ENCODE measurements at places on chromosomes 4 and X. TPM values are rescaled to one million over a fixed set of nuclear protein-coding genes. Genes with fewer than 3 reads are reported as not detected.

The PNMA6F gene
- total RNA-seq, result not detected

The CXCL8 gene
- total RNA-seq, result not detected

DNA sequence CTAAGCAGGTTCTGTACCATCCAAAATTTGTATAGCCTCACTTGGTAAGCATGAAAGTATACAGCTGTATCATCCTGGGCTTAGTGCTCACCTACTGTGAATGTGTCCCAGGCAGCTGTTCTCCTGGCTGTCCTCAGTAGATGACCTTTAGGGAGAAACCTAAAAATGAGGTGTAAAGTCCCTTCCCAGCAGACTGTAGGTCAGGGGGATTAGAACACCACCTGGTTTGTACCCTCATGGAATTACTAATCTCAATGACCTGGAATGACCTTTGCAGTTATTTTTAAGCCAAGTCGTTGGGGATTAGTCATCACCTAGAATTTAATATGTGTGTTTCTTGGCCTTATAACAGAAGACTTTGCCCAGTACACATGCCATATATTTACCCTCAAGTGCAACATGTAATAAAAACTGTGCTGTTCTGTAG is 39.1 kb upstream of the MBTPS2 start:
- DNase-seq, result no peak

DNA sequence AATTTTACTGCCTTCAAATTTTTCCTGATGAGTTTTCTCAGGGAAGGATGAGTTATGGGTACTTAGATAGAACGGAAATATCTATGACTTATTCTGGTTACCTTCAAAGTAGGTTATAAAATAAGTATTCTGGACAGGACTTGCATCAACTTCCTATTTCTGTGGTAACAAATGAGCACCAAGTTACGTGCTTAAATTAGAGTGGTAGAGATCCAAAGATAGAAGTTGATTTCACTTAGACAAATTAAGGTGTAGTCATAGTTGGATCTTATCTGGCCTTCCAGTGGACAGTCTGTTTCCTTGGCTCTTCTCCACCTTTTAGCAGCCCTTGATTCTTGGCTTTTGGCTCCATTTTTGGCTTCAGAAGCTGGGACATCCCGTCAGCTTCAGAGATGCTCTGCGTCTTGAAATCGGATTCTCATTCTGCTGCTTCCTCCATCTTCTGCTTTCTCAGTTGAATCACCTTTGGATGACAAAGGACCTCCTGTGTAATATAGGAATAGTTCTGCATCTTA is 109.9 kb downstream of the ZNF518B start:
- DNase-seq, result no peak

DNA sequence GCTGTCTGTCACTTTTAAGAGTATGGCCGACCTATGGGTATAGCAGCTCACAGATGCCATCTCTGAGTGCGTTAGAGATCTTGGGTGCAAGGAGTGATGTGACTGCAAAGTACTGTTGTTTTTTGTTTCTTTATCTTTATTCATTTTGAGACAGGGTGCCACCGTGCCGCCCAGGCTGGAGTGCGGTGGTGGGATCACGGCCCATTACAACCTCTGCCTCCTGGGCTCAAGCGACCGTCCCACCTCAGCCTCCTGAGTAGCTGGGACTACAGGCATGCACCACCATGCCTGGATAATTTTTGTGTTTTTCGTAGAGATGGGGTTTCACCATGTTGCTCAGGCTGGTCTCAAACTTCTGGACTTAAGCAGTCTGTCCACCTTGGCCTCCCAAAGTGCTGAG is 71.4 kb downstream of the CCKAR start:
- DNase-seq, result no peak

- no peak for DNase-seq
Observed at GRCh38 chr4:37885496-37885895, 5.4 kb upstream of the TBC1D1 start.

DNA sequence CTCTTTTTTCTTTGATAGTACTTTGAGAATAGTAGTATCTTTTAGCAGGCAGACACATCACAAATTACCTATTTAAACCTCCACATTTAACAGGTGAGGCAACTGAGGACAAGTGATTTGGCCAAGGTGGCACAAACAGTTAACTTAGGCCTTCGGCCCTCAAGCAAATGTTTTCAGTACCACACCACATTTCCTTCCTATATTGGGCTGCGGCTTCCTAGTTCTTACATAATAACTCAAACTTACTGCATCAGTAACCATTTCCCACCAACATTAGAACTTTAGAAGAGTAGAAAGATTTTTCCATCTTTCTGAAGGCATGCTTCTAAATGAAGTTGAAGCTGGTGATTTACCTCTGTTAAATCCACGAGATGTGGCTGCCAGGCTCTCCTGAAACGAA is 63.2 kb upstream of the SLC4A4 start:
- no peak for DNase-seq

- no peak for DNase-seq
Observed at GRCh38 chrX:89124985-89125384, 378.0 kb downstream of the CPXCR1 start.

DNA sequence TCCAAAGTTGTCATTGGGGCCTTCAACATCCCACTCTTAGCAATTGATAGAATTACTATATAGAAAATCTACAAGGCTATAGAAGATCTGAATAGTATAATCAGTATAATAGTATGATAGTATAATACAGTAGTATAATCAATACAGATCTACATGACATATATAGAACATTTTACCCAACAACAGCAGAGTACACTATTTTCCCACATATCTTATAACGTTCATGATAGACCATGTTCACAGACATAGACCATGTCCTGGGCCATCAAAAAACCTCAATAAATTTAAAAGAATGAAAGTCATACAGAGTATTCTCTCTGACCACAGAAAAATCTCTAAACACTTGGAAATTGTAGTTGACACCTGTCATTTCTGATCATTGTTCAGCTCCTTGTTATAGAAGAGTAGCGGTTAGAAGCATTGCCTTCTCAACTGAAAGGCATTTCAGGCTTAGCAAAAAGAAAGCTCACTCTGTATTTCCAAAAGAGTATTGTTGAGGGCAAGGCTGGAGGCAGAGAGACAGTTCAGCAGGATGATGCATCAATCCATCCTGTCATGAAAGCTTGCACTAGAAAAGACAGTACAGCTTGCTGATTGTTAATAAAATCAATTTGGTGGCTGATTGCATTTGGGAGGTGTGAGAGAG is 38.8 kb upstream of the ARMCX5 start:
- DNase-seq, result no peak

Data from lower leg skin (tissue), 4 donors.